ENCODE measurements at places on chromosomes 2 and 18.

DNA sequence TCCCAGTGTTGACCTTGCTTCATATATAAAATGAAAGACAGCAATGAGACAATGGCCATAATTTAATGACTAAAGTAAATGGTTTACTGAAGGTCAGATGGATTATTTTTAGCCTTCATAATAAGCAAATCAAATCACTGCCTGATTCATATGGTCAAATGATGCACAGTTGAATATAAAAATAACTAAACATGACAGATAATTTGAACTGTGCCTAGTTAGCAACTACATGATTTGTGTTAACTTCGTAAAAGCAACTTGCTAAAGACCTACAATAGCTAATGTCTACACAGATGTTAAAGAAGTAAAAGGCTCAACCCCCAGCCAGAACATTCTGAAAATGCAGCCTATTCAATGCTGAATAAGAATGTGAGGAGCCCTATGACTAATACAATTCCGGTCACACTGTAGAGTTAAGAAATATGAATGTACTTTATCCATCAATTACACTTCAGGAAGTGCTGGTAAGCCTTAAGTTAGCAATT is 590.8 kb upstream of the CDH2 start:
- DNase-seq = no peak

- DNase-seq = no peak
Observed at GRCh38 chr2:173419506-173419905, 64.8 kb downstream of the CDCA7 start.

DNA sequence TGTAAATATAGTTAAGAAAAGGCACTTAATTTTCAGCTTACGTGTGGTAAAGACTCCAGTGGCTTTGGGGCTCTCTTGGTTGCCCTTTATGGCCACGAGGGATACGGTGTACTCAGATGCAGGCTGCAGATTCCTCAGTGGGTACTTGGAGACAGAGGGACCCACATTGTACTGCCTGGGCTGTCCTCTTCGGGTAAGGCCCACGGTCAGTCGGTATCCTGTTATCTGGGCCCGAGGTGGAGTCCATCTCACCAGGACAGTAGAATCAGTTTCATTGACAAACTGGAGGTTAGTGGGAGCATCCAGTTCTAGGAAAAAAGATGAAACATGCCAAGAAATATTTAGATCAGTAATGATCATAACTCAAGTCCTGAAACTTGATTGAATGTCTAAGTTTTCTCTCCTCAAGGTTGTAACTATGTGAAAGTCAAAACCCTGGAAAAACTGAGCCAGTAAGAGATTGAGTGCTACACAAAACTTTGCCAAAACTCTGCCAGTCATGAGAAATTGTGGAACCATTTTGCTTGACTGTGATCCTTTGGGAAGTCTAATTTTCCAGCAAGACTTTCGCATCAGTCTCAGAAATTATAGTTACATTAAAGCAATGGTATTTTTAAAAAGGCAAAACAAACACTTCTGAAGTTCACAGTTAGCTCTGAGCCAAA is 31.4 kb downstream of the FN1 start:
- no peak for DNase-seq

GRCh38 chr18:54284981-54285785 is 15.9 kb downstream of the POLI start:
- no peak for DNase-seq

- DNase-seq = peak; percentile 11
Observed at GRCh38 chr2:8229546-8229986, 452.3 kb upstream of the ID2 start.

DNA sequence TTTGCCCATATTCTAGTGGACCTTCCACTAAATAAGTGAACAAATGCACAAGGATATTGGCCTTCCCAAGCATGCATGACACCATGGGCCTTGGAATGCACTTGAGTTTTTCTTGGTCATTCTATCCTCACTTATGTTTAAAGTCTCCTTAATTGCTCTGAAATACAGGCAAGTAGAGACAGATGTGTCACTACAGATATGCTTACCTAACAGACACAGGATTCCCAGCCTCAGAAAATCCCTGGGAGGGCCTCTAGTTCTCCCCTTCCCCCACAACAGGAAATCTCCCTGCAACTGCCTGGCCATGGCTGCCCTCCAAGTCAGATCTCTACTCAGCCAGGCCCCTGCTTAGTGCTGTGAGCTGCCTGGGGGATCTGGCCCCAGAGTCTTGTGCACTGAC is 445.2 kb downstream of the IRS1 start:
- DNase-seq = no peak

DNA sequence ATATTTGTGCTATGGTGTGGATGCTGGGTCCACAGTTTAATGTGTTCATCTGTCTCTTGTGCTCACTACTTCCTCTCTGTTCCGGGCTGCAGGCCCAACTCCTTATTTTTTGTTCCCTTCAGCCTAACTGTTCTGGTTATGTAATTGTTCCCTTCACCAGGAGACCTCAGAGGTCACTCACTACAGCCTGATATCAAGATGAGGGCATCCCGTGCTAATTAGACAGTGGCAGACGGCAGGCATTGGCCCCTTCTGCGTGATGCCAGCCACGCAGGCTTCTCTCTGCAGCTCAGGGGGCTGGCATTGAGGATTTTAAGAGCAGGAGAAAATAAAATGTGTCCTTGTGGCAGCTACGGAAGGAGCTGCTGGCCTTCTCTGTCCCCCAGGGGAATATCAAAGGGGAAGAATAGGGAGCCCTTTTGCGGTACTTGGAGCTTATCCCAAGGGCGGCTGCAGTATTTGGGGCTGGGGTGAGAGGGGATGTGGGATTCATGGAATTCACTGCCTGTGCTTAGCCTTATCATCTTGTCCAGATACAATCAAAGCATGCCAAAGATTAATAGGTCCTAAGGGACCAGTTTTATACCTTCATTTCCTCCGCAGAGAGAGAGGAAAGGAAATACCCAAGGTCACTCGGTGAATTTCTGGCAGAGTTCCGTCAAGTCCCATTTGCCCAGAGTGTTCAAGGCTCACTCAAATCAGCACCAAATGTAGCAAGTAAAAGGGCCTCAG is 53.3 kb upstream of the TRIB2 start:
- no peak for DNase-seq

DNA sequence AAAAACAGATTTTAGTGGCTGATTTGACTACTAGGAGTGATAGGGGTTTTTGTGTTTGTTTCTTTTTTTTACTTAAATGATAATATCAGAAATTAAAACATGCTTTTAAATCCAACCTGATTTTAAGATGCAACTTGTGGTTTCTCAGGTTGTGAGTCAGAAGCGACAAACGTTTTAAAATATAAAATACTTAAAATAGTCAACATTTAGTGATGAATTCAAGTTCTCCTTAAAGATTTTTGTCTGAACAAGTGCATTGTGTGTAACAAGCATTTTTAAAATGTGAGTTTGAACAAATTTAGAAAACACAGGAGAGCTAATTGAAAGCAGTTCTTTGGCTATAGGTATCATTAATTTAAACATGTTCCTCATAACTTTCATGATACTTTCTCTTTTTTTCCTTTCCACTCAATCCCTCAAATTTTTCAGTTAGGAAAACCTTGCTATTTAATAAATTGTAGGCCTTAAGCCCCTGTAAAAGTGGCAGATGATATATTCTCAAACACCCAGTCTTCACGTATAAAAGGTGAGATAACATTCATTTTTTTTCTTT is 3.6 kb downstream of the TBR1 start:
- no peak for DNase-seq

DNA sequence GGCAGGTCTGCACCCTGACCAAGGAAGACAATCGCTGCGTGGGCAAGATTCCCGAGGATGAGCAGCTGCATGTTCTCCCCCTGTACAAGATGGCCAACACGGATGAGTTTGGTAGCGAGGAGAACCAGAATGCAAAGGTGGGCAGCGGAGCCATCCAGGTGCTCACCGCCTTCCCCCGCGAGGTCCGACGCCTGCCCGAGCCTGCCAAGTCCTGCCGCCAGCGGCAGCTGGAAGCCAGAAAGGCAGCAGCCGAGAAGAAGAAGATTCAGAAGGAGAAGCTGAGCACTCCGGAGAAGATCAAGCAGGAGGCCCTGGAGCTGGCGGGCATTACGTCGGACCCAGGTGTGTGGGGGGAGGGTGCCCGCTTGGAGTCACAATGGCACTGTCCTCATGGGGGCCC is 48.4 kb downstream of the BOLA3 start:
- DNase-seq = no peak

GRCh38 chr2:3494984-3495666 is 24.2 kb downstream of the ADI1 start:
- DNase-seq = no peak

DNA sequence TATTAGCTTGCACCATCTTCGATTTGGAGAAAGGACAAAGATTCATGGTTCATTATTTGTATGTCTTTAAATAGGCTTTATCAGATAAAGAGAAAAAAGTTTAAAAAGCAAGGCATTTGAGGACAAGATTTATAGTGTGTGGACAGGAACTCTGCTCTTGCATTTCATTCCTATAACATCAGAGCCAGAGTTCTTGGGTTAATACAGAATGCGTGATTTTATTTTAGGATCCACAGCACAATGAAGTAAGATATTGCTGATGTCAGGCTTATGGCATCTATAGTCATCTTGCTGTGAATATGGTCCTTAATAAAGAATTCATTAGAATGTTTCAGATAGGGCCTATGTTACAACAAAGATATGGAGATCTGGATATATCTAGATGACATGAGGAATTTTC is 19.7 kb downstream of the RASGRP3 start:
- DNase-seq = no peak

DNA sequence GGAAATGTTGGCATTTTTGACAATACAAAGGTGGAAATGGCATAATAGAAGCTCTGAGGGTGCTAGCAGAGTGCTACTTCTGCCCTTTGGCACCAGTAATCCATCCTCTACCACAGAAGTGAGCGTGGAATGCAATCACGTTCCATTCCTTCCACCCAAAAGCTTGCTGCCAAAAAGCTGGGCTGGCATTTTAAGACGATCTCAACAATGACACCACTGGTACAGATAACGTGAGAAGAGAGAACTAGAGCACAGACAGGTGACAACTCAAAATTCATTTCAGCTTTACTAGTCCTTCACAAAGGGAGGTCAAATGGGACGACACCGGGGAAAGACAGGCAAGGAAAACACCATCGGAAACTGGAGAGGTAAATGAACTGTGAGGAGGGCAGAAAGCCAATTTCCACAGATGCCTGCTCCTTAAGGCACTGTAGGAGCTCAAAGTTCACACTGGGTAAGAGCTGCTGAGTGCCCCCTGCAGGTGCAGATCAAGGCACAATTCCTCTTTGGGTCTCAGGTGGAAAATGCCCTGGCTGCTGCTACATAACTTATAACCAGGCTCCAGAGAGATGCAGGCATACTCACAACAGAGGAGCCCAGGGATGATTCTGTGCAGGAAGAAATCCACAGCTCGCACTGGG is 50.7 kb upstream of the RNU4ATAC start:
- no peak for DNase-seq

GRCh38 chr2:182650704-182651103 is 65.4 kb upstream of the DNAJC10 start:
- DNase-seq = no peak

GRCh38 chr2:50039445-50039844 is 885.1 kb upstream of the FSHR start:
- DNase-seq = no peak

DNA sequence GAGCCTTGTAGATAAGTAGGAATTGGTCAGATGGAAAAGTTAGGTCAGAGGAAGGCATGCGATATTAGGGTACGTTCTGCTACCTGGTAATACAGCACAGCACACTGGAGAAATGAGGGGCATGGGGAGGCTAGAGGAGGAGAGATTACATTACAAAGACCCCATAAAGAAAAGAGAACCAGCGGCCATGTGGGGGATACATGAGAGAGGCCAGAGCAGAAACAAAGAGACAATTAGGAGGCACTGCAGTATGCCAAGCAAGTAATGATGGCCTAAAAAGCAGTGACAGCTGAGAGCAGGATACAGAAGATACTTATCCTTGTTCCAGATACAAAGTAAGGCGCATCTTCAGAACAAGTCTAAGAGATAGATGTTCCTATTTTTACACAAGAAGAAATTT is 40.0 kb downstream of the TXNL1 start:
- DNase-seq = no peak

GRCh38 chr2:163551616-163552373 is 184.0 kb downstream of the FIGN start:
- DNase-seq = no peak

DNA sequence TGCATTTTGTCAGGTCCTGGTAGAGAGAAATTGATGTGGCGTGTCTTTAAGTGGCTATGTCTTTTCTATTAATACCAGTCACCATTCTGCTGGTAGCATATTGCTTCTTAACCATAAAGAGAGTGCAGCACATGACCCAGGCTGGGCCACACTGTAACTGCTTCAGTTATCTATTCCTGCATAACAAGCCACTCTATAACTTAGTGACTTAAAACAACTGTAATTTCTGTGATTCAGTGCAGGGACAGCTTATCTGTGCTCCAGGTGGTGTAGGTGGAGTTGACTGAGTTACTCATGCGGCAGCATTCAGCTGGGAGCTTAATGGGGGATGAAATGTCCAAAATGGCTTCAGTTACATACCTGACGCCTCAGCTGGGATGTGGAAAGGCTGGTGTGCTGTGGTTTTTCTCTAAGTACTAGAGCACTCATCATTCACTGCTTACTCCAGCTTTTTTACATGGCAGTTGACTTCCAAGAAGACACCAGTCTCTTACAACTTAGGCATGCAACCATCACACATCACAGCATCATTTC is 742.4 kb downstream of the SATB2 start:
- no peak for DNase-seq

DNA sequence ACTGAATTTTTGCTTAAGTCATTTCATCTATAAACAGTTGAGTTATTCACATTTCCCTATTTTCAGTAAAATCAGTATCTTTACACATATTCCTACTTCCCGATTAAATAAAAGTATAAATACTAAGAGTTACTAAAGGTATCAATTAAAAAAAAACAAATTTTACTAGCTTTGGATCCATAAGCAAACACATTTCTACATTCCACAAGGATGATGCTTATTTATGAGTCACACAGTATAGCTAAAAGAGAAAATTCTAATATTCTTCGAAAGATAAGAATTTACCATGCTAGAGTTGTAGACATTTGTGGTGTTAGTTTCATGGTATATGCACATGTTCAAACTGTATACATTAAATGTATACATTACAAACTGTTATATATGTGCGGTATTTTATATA is 23.7 kb downstream of the PGAP1 start:
- no peak for DNase-seq

DNA sequence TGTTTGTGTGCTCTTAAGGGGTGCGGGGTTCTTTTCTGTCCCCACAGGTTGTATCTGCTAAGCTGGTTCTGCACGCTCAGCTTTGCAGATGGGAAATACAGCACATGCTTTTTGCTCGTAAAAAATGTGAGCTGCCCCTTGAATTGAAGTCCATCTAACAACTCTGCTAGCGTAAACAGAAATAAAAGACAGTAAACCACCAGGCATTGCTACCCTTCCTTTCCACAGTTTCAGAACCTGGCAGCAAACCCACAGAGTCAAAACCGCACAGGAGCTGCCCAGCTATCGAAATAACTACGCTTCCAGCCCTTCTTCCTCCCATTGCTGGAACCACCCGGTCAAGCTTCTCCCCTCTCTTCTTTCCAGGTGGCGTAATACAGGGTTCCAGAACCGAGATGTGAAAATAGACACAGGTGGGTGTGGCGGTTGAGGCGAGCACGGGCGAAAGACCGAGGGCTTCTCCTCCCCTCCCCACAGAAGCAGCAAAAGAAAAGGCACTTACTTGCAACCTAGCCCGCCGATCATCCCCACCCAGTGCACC is 479 bp downstream of the SCN9A start:
- no peak for DNase-seq

GRCh38 chr2:20213651-20214565 is 11.0 kb downstream of the SDC1 start:
- DNase-seq = no peak

GRCh38 chr2:236026841-236027240 is 141.3 kb downstream of the GBX2 start:
- DNase-seq = no peak
